ENCODE measurements at places on chromosomes 5 and 9. TPM values are rescaled to one million over a fixed set of nuclear protein-coding genes. Genes with fewer than 3 reads are reported as not detected.

DNA sequence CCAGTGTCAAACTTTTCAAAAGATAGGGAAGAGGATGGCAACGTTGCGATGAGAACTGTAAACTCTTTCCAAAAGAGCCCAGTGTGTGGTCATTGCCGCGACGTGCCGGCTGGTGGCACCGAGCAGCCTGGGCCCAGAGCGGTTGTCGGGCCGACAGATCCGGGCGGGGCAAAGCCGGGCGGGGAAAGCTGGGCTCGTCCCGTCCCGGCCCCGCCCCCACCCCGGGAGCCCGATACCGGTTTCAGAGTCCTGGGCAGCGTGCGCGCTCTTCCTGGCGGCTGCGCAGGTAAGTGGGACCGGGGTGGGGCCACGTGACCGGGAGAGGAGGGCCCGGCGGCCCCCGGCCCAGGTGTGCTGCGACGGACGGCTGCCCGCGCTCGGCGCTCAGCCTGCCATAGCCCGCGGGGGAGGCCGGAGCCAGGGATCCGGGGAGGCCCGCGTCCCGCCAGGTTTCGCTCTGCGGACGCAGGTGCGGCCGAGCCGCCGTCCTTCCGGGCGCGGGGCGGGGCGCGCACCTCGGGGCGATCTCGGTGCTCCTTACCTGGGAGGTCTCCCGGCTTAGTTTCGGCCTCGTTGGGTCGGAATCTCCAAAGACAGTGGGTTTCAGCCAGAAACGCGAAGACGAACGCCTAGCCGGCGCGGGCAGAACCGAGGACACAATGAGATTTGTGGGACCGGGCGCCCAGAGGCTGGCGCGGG lies at the start of gene MARVELD2:
Gene MARVELD2, plus strand, starts transcription at position 232 of the 699 bp plus-strand sequence. CDS start 4,270 bp downstream, outside the sequence.
- peak; percentile 74 for DNase-seq

DNA sequence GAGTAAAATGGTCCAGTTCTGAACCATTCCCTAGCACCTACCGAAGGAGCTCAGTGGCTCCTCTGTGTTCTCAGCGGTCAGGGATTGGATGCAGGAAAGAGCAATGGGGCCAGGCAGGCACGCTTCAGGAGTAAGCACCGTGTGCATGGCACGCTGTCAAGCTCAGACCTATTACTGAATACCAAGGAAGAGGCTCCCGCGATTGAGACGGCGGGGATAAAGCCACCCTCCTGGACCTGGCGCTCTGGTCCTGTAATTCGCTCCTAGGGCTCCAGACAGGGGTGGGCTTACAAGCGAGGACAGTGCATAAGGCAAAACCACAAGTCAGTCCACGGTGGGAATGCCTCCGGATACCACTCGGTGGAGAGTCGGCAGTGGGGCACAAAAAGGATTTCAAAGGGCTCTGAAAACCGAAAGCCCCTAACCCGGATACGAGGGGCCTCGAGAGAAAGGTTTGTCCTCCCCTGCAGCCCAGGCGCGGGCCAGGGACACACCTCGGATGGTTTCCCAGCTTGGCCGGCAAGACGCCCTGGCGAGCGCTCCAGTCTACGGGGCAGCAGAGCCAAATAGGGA lies 988 bp downstream of the OXCT1 start:
- DNase-seq: peak; percentile 18

- DNase-seq: peak; percentile 47
These were observed 800 bp upstream of the AP3B1 start for GRCh38 chr5:78295035-78295961.

KCNT1 gene
- total RNA-seq: not detected

GRCh38 chr5:73298772-73299630 lies 126.0 kb downstream of the TMEM174 start:
- no peak for DNase-seq

- no peak for DNase-seq
These were observed 125.4 kb downstream of the ARHGEF28 start for GRCh38 chr5:73751254-73751914.

GRCh38 chr5:180627386-180628120 lies 21.8 kb downstream of the FLT4 start:
- no peak for DNase-seq
